ENCODE measurements at places on chromosomes 11 and 22.

DNA sequence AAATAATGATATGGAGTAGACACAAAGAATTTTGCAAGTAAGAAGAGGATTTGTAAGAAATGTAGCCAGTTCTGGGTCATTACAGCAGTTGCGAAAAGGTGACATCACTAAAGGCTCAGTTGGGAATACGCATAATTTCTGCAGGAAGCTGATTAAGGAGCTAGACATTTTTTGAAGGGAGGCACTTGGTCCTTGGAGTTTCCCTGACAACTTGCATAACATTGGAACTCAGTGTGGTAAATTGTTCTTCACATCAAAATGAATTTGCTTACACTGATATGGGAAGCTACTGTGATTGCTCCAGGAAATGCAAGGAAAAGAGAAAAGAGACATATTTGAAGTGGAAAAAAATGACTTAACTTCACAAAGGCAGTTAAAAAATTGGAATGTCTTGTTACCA lies 626.1 kb downstream of the NELL1 start:
- no peak for DNase-seq

- DNase-seq, result no peak
Measured at GRCh38 chr11:97202613-97203292, 812.9 kb downstream of the JRKL start.

DNA sequence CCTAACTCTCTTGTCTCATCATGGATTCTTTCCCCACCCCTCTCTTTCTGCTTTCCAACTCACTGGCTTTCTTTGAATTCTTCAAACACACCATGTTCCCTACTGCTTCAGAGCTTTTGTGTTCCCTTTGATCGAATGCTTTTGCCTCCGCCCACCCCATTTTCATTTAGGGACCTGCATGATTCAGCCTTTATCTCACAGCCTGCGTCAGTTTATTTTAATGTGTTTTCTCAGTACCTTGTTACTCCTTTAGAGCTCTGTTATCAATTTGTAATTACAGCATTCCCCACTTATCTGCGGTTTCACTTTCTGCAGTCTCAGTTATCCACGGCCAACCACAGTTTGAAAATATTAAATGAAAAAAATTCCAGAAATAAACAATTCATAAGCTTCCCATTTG lies 451.3 kb downstream of the METTL15 start:
- peak; percentile 21 for DNase-seq

GRCh38 chr11:19811380-19811779 lies 98.7 kb downstream of the NAV2 start:
- DNase-seq, result no peak
